ENCODE measurements at places on chromosomes 6 and 20.

GRCh38 chr6:39114388-39114703, 640 bp downstream of the SAYSD1 start:
- DNase-seq, result no peak

GRCh38 chr20:12970372-12970821, 38.4 kb upstream of the SPTLC3 start:
- DNase-seq, result no peak

- no peak for DNase-seq
Measured at GRCh38 chr6:149924933-149925252, 2.0 kb upstream of the RAET1G start.

- DNase-seq, result no peak
Measured at GRCh38 chr6:35711731-35712130, 23.0 kb upstream of the FKBP5 start.

DNA sequence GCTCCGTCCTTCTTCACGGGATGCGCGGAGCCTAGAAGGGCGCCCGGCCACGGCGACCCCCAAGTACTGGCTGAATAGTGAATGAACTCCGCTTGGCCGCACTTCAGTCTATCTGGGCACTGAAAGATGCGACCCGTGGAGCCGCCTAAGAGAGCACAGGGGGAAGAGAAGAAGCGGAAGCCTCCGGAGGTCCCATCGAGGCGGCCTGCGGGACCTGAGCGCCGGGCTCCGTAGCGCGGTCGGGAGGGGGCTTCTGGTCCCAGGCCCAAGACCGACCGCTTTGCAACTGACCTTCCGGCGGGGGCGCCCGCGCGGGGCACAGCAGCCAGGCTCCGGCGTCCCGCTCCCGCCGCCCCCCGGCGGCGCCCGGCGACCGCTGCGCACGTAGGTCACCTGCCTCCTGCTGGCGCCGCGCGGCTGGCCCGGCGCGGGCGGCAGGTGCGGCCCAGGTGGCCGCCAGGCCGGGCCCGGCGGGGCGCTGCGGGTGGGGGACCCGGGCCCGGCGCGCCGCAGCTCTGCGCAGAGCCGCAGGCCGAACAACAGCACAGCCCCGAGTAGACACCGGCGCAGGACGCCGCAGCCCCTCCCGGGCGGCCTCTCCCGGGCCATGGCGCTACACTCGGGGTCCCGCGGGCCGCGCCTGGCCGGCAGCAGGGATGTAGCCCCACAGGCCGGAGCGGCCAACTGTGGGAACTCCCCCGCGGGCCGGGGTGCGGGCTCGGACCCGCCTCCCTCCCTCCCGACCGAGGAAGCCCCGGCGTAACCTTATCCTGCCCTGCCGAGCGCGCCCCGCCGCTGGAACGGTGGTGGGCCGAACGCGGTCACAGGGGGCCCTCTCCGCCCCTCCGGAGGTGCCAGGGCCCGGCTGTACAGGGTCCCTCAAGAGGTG, at the start of gene METTL24:
Gene METTL24 (minus strand): TSS at position 686 of the 889 bp plus-strand sequence. CDS start 77 bp downstream, at position 609.
- DNase-seq, result no peak

DNA sequence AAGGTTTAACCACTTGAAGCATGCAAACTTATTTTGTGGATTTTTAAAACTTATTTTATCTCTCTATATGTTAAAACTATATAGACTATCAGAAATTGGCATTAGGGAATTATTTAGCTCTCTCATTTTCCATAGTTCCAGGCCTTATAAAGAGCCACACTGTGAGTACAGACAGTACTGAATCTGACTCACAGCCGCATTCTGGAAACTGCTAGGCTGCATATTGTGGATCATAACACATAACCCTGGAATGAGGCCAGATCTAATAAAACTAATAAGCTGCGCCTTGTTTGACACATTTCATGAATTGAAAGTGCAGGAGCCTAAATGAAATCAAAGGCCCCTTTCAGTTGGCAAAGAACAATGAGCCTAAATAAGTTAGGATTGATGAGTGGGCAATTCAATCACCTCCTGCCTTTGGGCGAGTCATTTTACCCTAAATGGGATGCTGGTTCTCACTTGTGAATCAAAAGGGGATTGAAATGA, 308.4 kb downstream of the PACRG start:
- no peak for DNase-seq

- no peak for DNase-seq
Measured at GRCh38 chr20:55936209-55936595, 69.1 kb downstream of the CBLN4 start.

- no peak for DNase-seq
Measured at GRCh38 chr20:33351696-33352095, 49.6 kb downstream of the CDK5RAP1 start.

DNA sequence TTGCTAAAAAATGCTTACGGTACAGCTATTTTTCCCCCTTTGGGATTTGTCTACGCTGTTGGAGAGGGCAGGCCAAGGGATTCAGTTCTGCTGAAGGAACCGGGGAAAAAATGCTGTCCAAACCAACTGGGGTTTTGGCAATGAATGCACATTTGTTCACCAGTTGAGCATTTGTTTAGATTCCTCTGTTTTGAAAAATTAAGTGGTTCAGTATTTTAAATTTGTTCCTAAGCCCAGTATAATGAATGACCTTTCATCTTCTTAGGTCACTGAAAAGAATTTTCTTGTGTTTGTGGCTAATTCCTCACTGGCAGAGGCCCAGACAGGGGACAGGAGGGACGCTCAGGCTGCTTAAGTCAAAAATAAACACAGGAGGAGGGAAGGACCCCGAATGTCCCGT, 10.8 kb upstream of the EYA2 start:
- no peak for DNase-seq

GRCh38 chr20:5927749-5928462, 22.4 kb downstream of the TRMT6 start:
- no peak for DNase-seq

DNA sequence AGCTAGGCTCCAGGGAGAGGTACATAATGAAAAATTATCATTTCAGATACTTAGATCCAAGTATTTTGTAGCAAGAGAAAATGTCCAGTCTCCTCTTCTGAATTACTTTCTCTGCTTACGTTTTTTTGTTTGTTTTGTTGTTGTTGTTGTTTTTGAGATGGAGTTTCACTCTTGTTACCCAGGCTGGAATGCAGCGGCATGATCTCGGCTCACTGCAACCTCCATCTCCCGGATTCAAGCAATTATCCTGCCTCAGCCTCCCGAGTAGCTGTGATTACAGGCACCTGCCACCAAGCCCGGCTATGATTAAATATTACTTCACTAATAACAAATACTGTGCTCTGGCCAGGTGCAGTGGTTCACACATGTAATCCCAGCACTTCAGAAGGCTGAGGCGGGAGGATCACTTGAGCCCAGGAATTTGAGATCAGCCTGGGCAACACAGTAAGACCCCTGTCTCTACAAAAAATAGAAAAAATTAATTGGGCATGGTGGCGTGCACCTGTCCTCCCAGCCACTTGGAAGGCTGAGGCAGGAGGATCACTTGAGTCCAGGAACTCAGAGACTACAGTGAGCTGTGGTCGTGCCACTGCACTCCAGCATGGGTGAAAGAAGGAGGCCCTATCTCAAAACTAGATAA, 155.0 kb upstream of the JARID2 start:
- DNase-seq, result no peak

DNA sequence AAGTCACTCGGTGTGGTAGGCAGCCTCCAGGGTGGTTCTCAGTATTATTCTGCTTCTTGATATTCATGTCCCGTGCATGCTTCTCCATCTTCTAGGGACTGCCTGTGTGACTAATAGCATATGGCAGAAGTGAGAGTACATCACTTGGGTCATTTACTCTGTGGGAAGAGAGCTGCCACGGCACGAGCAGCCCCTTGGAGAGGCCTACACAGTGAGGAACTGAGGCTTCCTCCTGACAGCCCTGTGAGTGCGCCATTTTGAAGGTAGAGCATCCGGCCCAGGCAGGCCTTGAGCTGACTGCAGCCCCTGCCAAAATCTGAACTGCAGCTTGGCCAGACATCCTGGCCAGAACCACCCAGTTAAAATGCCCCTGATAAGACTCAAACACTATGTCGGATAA, 17.3 kb upstream of the MCUR1 start:
- no peak for DNase-seq

- DNase-seq, result no peak
Measured at GRCh38 chr6:123945386-123945785, 141.7 kb downstream of the NKAIN2 start.

DNA sequence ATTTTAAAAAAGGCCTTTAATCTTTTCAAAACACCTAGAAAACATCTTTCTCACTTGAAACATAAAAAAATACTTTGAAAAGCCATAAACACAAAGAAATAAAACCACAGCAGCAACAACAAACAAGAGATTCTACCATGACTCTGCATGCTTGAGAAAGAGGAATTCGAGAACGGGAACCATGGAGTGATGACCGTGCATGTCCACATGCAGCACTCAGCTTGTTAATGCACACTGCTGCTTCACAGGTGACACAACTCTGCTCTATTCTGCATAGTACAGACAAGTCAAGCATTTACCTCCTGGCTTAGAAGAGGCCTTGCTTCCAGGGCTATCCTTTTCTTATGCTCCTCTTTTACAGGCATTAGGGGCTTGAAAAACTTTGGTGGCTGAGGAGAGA, 64.9 kb upstream of the NUP153 start:
- no peak for DNase-seq

All from activated T-helper 9 cell treated with anti-CD3 and anti-CD28 coated beads, Interleukin-2, amount 50 U/mL, for 16 hours (primary cell).